NCI-H510A (cell line): ENCODE measurements at places on chromosomes 1 and 21.

DNA sequence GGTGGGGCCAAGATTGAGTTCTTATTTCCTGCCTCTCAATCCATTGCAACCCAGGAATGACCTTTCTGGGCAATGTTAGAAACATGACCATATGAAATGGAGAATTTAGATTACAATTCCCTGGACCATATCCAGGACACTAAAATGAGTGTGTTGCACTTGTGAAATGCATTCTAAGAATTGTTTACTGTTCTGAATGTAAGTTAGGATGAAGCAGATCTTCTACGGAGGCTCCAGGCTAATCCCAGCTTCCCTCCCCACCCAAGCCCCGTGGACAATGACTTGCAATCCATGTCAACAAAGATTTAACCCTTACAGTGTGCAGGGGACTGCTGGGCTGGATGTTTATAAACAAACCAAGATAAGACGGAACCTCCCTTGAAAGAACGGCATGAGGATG is 31.7 kb upstream of the HAO2 start:
- DNase-seq, result no peak

- DNase-seq, result no peak
Observed at GRCh38 chr1:178544531-178544930, 31.6 kb downstream of the TEX35 start.

- no peak for DNase-seq
Observed at GRCh38 chr1:23446661-23447310, 22.2 kb upstream of the TCEA3 start.

GRCh38 chr21:33088384-33088783 is 18.4 kb downstream of the OLIG1 start:
- DNase-seq, result no peak

DNA sequence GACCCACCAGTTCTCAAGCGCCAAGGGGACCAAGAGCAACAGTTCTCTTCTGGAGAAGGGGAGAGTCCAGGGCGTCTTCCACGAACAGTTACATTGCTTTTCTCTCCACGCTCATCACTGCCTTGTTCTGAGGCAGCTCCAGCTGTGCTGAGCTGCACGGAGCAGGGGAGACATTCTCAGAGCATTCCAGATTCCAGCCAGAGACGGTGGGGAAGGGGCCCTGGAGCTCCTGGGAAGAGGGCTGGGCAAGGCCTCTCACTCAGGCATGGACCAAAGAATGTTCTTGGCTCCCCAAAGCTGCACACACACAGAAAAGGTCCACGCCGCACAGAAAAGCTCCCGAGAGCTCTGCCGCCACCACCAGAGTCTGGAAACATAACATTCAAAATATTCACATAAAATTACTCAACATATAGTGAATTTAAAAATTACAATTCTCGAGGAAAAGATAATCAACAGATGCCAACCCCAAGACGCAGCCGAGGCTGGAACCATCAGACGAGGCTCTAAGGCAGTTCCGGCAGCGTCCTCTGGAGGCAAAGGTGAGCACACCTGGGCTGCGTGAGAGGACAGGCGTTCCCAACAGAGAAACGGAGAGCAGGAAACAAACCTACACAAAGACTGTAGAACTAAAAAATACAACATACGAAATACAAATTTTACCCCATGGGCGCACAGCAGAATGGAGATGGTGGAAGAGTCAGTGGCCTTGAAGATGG is 40.5 kb downstream of the UBE2G2 start:
- no peak for DNase-seq

DNA sequence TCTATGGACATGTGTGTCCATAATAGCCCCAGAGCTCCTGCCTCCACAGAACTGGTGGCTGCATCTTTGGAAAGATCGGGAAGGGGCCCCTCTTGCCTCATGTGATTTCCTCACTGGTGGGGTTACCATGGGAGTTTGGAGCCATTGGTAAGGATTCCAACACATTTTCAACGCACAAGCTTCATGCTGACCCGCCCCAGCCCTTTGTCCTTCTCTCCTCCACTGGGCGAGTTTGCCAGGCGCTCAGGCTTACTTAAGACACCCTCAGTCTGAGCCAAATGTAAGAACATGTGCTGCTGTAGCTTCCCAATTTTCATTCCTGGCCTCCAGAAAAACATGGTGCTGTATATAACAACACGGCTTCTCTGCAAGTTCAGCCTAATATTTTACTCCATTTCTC is 72.4 kb downstream of the ATP5PO start:
- no peak for DNase-seq

DNA sequence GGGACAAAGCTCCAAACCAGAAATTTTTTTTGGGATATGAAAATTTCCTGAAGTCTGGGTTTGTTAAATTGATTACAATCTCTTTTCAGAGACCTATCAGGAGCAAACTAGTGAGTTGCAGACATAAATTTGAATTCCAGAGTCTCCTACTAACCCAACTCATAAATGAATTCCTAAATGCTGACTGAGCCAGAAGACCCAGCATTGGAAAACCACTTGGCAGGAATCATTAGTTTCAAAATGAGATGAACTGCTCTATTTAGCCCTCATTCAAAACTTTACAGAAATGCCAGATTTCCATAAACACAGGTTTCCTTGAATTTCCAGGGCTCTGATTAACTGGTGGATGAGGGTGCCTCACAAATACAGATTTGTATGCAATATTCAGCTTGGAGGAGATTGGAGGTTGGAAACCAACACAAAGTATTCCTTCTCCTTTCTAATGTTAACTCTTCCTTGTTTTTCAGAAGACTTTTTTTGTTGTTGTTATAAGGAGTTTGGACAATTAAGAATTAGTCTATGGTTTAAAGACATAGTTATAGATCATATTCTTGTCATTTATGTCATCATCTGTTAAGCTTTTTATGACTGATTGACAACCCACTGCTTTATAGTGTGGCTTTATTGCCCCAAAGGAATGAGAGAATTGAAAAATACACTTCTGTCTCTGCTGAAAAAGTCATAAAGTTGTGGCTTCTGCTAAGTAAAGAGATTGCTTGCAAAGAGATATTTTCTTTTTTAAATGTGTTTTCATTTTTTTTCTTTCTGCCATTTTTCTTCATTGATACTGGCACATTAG is 222.8 kb downstream of the HLX start:
- DNase-seq, result no peak
